ENCODE measurements at places on chromosomes 5 and 9. TPM values are rescaled to one million over a fixed set of nuclear protein-coding genes. Genes with fewer than 3 reads are reported as not detected.

Gene C9orf78
- total RNA-seq = 42.8 TPM

Gene INSL4
- total RNA-seq = not detected

Gene PCDHB12
- total RNA-seq = not detected

Gene HK3
- not detected for total RNA-seq

Gene LCN10
- total RNA-seq = 1.2 TPM

Gene NTNG2
- 2.0 TPM for total RNA-seq

Gene FBP2
- not detected for total RNA-seq

Gene STPG3
- total RNA-seq = not detected

Gene NXNL2
- total RNA-seq = not detected

Gene PRDM9
- total RNA-seq = not detected

Gene PAEP
- not detected for total RNA-seq

Gene GTF3C5
- 84.5 TPM for total RNA-seq

Gene FAM219A
- 9.7 TPM for total RNA-seq

Gene CNTFR
- total RNA-seq = not detected

Gene ADAMTS12
- total RNA-seq = not detected

Gene GFPT2
- total RNA-seq = 0.16 TPM

Gene GRXCR2
- total RNA-seq = not detected

Gene GAS1
- total RNA-seq = 0.21 TPM

Gene OTP
- total RNA-seq = not detected

Gene RGS14
- total RNA-seq = 62.0 TPM

Gene FLT4
- 0.75 TPM for total RNA-seq

Gene DOCK2
- total RNA-seq = 198 TPM

Gene SPATA31C2
- total RNA-seq = not detected

Gene CCNO
- total RNA-seq = not detected

Gene SLC25A2
- 0.27 TPM for total RNA-seq

Gene PDGFRB
- total RNA-seq = not detected

Gene IDNK
- total RNA-seq = 4.6 TPM

Gene GGTA1
- not detected for total RNA-seq

Gene AK3
- total RNA-seq = 41.0 TPM

Gene ANXA2R
- total RNA-seq = 4.6 TPM

Gene BHMT2
- total RNA-seq = not detected

Gene HTR4
- total RNA-seq = not detected

Gene PROB1
- 3.2 TPM for total RNA-seq

Gene LAMC3
- total RNA-seq = 0.59 TPM

Gene DAPK1
- 3.9 TPM for total RNA-seq

Gene HAND1
- total RNA-seq = not detected

Gene UBE2QL1
- not detected for total RNA-seq

Gene SPINK6
- total RNA-seq = not detected

Gene LRRC70
- 0.58 TPM for total RNA-seq

Gene CDC20B
- not detected for total RNA-seq

Gene PCDHGA6
- 0.05 TPM for total RNA-seq

Gene IFNA7
- not detected for total RNA-seq

Gene SPATA31D4
- total RNA-seq = not detected

Gene LCN1
- not detected for total RNA-seq

Gene TMEFF1
- not detected for total RNA-seq

Gene ITK
- 249 TPM for total RNA-seq

Gene NEUROG1
- total RNA-seq = not detected

Gene CCDC69
- 24.8 TPM for total RNA-seq

Gene GABRA6
- total RNA-seq = not detected

Gene FOXD4L5
- total RNA-seq = 0.07 TPM

Gene GFI1B
- not detected for total RNA-seq

Gene KLF9
- total RNA-seq = 20.2 TPM

Gene RORB
- 0.05 TPM for total RNA-seq

All from activated CD4-positive, alpha-beta T cell treated with anti-CD3 and anti-CD28 coated beads for 36 hours (primary cell).